Activated T-helper 1 cell treated with anti-CD3 and anti-CD28 coated beads, Interleukin-12 subunit alpha, Interleukin-12 subunit beta, Interleukin-2, Interleukin-4 antibody, amounts not matched to agents 30 ng/mL and 10 ng/mL and 1 ng/mL, durations not matched to agents 14 hours and 24 hours and 36 hours (primary cell): ENCODE measurements at places on chromosomes 12 and 14. TPM values are rescaled to one million over a fixed set of nuclear protein-coding genes. Genes with fewer than 3 reads are reported as not detected.
A peak's percentile ranks its signal among the peaks of the same experiment; 100 is the strongest.

DNA sequence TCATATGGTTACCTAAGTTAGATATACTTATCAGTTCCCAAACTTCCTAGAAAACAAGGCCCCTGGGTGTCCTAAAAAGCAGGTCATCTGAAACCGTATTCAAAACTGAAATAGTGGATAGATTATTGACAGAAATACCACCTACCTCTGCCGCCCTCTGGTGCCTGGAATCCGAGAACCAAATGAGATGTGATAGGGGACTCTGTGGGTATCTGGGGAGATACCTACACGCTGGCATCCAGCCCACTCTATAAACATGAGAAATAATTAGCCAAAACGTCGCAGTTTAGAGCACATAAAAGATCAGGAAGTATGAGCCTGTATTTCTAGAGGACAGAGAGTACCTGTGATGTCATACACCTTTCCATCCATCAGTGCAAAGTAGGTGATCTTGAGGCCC lies 4.4 kb downstream of the ORMDL2 start:
- no peak for DNase-seq

DNA sequence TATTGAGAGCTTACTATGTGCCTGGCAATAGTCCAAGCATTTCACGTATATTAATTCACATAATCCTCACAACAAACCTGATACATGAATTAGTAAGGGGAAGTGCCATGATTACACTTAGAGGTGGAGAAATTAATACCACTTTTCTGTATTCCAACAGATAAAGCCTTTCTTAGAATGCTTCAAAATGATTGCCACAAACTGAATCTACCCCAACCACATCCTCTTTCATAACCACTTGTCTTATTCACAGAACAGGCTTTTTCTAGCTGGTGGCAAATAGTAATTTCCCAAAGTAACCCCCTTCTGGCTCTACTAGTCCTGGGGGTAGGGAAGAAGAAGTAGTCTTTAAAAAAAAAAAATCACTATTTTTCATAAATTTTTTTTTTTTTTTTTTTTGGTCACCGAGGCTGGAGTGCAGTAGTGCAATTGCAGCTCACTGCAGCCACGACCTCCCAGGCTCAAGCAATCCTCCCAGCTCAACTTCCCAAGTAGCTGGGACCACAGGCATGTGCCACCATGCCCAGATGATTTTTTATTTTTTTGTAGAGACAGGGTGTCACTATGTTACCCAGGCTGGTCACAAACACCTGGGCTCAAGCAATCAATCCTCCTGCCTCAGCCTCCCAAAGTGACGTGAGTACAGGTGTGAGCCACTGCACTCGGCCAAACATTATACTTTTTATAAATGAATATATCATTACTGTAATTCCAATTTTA lies 59.0 kb upstream of the ARID2 start:
- DNase-seq, result peak; percentile 9

GRCh38 chr14:68148276-68148675 lies 328.7 kb downstream of the RAD51B start:
- no peak for DNase-seq

DNA sequence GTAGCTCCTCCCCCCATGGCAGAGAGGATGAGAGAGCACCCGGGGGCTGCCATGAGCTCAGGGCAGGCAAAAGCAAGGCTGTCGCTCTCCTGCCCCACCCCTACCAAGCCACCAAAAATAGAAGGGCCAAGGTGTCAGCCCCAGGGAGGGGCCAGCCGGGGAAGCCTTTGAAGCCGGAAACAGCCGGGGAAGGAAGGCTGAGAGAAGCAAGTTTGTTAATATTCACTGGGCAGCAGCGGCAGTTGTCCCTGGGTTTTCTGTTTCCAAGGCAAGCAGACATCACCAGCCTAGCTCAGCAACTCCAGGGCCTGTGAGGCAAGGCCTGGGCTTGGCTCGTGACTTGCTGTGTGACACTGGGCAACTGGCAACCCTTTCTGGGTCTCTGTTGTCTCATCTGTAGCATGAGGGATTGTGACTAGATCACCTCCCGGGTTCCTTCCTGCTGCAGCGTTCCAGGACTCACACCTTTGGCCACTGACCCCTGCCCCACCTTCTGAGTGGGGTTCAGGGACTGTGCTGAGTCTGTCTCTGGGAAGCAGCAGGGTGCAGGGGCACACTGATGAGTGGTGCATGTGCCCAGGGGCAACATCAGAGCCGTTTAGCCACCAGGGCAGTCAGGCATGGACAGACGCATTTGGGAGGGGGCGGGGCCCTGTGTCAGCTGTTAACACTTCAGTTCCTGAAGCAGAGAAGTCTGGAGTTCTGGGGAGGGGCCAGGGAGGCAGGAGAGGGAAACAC lies 24.3 kb downstream of the SYNDIG1L start:
- DNase-seq, result peak; percentile 67

DNA sequence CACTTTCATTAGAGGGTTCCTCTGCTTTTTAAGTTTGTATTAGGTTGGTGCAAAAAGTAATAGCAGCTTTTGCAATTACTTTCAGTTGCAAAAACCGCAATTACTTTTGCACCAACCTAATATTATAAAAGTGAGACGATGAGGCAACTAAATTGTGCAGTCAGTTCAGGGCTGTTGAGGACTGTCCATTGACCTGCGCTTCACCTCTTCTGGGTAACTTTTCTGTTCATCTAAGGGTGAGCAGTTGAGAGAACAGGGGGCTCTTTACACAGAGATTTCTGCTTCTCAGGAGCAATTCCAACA lies 191.3 kb downstream of the AACS start:
- DNase-seq, result no peak

DNA sequence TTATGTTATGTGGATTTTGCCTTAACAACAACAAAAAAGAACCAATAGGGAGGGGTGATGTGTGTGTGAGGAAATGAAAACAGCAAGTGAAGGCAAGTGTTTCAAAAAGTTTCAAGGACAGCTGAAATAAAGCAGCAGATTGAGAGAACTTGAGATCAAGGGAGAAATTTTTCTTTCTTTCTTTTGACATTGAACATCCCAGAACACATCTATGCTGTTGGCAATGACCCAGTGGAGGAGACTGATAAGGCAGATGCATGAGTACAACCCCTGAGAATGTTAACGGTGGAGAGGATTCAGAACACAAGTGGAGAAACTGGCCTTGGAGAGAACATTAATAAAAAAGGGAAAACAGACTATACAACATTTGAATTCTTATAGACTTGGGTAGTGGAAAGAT lies 2.9 kb downstream of the LLPH start:
- no peak for DNase-seq

TMPRSS12 gene
- not detected in 2 replicates for total RNA-seq
